ENCODE measurements at places on chromosomes 1 and 21.

DNA sequence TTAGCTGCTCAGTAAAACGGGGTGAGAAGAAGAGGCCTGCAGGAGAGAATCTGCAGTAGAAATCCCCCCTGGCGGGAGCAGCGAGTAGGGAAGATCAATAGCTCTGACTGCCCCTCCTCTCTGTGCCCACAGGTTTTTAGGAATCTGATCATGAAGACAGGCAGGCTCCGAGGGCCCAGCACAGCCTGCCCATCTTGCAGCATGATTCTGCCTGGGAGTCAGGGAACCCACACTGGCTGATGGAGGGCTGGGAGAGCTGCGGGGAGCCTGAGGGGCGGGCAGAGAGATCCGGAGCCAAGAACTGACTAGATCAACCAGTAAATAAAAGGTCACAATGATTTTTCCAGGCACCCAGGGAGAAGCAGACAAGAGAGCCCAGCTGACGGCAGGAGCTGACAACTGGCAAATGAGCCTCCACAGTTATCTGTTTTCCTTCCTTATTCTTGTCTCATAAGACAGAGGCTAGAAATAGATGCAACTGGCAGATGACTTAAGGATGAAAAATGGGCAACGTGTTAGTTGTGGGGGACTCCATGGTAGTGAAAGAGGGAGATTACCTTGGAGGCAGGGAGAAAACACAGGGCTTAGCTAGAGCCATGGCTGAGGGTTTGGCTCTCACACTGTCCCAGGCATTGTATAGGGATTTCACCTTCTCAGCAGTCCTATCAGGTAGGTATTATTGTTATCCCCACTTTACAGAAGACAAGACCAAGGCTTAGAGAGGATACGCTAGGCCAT, 116.2 kb downstream of the PLXNA2 start:
- no peak for DNase-seq

DNA sequence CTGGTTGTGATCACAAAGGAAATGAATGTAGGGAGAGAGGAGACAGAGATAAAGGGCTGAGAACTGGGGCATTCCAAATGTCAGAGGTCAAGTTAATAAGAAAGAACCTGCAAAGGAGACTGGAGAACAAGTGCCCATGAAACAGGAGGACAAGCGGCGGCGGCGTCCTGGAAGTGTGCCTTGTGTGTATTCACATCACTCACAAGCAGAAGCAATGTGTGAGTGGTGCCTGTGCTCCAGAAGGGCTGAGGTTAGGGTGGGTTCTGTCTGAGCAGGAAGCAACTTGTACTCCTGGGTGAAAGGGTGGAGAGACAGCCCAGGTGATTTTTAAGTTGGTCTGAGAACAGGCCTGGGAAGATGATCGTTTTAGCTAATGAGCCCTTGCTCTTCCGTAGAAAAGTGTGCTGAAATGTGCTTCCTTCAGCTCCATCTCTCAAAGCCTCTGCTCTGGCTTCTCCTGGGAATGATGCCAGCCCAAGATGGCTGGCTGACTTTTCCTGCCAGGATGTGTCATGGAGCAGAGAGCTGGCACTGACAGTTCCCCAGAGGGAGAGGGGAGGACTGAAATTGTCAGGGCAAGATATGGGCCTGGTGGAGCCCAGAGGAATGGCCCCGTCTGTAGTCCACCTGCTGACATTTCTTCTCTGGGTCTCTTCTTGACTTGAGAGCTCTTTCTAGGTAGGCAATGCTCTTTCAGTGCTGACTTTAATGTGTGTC, 25.1 kb upstream of the PLEKHA6 start:
- no peak for DNase-seq

DNA sequence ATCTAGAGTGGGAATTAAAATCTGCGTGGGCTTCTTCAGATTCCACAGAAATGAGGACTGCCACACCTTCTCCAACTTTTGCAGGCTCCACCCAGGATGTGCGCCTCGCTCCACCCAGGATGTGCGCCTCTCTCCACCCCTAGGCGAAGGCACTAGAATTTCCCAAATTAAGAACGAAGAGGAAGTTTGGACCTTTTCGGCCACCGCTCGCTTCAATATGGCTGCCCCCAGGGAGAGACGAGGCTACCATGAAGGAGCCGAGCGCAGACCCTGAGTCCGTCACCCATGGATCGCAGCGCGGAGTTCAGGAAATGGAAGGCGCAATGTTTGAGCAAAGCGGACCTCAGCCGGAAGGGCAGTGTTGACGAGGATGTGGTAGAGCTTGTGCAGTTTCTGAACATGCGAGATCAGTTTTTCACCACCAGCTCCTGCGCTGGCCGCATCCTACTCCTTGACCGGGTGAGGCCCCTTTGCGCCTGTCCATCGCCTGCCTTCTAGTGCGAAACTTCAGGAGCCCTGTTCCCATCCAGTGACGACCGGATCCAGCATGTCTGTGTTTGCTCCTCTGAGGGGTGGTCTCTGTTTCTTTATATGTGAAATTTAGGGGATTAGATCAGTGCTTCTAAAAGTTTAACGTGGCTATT, at the start of the genes CRYZ and TYW3:
Gene CRYZ (minus strand): TSS at position 91 of the 644 bp plus-strand sequence. CDS start 8,229 bp downstream, outside the sequence.
Gene TYW3 (plus strand): TSS at position 193 of the 644 bp plus-strand sequence. CDS start 93 bp downstream, at position 286.
- peak; percentile 84 for DNase-seq

- DNase-seq, result no peak
These were observed 73.3 kb downstream of the ACBD6 start for GRCh38 chr1:180428782-180429695.

DNA sequence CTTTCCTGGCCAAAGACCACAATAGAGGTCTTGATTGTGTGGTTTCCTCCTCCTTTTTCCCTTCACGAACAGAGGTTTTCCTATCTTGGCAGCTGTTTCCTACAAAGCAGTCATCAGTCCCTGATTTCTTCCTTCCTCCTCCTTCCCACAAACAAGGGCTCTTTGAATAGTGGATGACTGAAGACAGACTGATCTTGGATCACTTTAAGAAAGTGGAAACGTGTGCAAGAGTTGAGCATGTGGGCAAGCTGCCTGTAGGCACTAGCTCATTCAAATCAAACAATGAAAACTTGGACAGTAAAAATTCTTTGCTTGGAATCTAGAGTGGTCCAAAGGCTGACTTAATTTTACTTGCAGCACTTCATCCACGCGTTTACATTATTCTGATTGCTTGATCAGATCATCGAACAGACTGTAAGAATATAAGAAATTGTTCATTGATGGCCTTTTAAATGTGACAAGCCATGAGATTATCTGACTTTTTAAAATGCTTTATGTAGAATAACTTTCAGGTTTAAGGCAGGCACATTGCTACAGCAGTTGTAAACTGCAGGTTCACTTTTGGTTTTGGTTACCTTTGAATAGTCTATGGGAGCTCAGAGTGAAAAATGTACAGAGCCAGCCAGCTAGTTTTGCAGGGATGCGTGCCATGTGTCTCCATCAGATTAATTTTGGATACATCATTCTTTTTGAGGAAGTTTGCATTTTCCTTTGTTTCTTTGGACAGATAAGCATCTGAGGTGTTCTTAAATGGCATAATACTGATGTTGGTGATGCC, 34.4 kb downstream of the ADGRL2 start:
- DNase-seq, result no peak

GRCh38 chr21:38821959-38822682, 16.4 kb downstream of the ETS2 start:
- DNase-seq, result no peak

DNA sequence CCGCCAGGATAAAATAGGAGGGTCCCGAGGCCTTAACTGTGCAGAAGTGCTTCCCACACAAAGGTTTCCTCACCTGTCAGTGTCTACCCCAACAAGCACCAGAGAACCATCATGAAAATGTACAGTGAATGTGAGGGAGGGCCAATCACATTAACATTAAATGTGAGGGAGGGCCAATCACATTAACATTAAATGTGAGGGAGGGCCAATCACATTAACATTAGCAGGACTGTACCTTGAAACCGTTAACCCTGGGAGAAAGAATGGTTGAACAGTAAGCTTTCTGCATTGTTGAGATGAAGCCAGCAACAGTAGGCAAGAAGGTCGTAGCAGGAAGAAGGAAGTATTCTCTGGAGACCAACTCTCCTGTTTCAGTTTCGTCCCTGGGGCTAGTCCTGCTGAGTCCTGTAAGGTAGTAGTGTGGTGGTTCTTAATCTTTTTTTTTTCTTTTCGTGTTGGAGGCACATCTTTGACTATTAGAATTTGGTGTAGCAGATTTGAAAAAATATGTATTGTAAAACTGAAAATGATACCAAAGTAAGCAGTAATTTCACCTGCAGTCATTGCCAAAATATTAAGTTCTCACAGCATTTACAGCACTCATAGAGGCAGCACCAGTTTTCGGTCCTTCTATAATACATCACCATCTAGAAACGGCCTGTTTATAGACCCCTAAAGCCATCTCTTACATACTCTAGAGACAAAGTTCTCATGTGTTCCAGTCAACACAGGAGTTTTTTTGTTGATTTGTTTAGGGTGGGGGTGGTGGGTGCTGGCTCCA, 98.6 kb upstream of the PPP2R5A start:
- DNase-seq, result no peak

- no peak for DNase-seq
These were observed at the start of gene DIRAS3 for GRCh38 chr1:68049941-68050878. DIRAS3 (minus strand) TSS chr1:68050627; CDS start chr1:68047297, 3,330 bp downstream.

DNA sequence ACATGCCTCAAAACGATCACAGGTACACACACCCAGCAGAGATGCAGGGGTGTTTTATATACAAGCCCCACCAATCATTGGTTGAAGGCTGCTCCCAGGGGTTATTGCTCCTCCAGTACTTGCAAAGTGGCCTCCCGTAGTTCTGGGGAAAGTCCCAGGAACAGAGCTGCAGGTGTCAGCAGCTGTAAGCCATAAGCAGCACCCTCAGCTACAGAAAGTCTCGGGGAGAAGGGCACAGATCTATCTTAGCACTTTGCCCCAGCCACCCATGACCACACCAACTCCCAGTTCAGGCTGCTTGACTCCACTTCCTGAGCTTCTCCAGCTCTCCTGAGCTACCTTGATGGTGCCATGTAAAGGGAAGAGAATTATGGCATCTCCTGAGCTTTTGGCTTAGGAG, 222.7 kb upstream of the GJB5 start:
- DNase-seq, result no peak

- DNase-seq, result no peak
These were observed 25.6 kb downstream of the CCDC190 start for GRCh38 chr1:162835157-162835899.

DNA sequence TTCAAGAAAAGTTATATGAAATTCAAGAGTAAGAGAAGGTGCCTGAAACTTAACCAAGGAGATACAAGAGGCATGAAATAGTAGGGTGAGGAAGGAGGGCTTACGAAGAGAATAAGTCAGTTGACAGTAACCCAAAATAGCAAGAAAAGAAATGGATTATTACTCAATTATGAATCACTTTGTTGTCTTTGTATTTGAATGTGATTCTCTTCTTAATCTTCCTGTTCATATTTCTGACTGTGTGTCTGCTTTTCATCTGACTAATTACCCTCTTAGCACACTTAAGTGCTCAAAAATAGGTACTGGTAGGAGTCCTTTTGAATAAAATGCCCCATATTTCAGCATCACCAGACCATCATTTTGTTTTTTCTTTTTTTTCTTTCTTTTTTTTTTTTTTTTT, 39.4 kb downstream of the GLMN start:
- no peak for DNase-seq

DNA sequence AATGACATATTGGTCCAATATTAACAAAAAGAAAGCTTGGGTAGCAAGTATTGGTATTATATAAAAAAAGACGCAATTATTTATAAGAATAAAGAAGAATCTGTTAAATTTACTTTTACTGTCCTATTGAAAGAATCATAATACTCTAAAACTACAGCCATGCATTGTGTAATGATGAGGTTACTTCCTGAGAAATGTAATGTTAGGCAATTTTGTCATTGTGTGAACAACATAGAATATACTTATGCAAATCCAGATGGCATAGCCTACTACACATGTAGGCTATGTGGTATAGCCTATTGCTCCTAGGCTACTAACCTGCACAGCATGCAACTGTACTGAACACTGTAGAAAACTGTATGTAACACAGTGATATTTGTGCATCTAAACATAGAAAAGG, 121.2 kb upstream of the PTGFR start:
- no peak for DNase-seq

GRCh38 chr1:218081358-218081757, 203.7 kb upstream of the RRP15 start:
- no peak for DNase-seq

DNA sequence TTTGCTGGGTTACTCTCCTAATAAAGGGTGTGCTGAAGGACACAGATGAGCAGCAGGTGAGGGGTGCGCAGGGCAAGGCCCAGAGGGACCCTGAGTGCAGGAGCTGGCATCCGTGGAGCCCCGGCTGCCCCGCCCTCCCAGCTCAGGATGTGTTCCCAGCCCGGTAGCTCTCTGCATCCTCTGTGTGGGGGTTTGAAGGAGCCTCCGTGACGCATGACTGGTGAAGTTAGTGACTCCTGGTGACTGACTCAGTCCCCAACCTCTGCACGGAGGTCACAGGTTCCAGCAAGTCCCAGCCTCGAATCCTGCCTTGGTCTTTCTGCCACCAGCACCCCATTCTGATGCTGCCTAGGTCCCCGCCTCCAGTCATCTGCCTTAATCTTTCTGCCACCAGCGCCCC, 21.6 kb upstream of the TSPEAR start:
- DNase-seq, result no peak

DNA sequence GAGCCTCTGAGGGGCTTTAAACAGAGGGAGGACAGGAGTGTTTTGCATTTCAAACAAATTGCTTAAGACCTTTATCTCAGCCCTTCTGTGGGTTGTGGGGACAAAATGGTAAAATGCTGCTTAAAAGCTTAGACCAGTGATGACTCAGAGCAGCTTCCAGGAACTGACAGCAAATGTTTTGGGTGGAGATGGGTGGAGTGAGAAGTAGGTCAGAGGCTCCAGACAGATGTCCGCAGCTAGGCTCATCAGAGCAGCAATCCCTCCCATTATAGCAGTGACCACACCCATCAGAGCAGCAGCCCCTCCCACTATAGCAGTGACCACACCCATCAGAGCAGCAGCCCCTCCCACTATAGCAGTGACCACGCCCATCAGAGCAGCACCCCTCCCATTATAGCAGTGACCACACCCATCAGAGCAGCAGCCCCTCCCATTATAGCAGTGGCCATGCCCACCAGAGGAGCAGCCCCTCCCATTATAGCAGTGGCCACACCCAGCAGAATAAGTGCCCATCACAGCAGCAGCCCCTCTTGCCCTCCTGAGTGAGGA, 532.2 kb downstream of the MATN1 start:
- DNase-seq, result no peak

DNA sequence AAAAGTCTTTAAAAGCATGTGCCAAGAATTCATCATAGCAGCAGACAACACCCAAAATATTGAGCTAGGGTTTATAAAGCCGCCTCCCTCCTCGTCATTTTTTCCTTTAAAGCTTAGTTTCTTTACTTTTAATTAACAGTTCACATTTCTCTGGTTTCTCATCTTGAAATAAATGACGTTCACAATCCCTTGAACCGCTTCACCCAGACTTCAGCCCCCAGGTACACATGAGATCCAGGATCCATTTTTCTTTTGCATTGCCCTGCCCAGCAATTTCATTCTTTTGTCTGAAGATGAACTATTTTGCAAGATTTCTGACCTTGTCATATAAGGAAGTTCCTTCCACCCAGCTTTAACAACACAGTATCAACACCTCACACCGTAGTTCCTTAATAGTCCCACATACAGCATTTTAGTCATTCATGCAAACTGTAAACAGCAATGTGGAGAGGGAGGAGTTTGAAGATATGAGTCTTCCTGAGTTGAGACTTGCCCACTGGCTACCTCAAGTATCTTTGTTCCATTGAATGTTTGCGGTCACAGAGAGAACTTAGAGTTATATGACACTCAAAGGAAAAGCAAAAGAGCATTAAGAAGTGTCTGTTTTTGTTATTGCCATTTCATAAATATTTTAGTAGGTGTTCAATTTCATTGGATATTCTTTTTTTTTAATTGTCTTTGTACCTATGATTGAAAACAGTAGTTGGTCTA, 35.3 kb upstream of the CACYBP start:
- DNase-seq, result no peak
